ENCODE measurements at places on chromosomes 5 and 9.

- peak overlapping the region; percentile 52 for H3K4me3 ChIP-seq
- DNase-seq: no peak
- H3K27ac ChIP-seq: peak overlapping the region; percentile 98
- peaks cover 18% of the 10 kb centered on the region for H3K4me1 ChIP-seq
Measured at GRCh38 chr9:134301387-134302129, 24.7 kb upstream of the RXRA start.

GRCh38 chr5:126414874-126415502 lies 8.2 kb upstream of the GRAMD2B start:
- peaks cover 52% of the 10 kb centered on the region for H3K27me3 ChIP-seq
- H3K4me1 ChIP-seq: no peaks in the 10 kb centered on the region
- no peak overlapping the region for H3K4me3 ChIP-seq
- no peak overlapping the region for H3K27ac ChIP-seq

DNA sequence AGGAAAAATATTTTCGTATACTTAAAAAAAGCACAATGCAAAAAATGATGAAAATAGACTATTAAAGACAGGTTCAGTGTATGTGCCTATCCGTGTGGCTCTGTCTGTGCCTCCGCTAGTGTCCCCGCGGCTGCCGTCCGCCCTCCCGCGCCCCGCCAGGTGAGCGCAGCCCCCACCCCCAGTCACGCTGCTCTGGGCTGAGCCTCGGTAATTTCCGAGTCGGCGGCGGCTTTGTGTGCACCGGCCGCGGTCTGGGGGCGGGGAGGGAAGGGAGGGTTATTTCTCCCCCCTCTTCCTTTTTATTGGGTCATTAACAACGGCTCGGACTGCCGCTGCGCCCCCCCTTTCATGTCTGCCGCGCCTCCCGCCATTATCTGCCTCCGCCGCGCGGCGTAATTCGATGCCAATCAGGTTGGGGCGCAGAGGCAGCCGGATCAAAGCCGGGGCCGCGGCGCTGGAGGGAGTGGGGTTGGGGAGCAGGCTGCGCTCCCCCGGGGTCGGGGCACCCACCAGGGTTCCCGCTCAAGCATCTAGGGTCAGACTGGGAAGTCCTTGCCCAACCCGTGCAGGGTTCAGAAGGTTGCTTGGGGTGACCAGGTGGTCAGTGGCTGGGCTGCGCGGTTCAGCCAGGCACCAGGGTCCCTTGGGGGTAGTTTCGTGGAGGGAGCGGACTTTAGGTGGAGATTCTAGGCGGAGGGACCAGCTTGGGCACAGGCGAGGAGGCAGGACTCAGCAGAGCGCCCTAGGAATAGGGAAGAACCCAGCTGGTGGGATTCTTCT lies 39.5 kb upstream of the PSD2 start:
- peaks cover 29% of the 10 kb centered on the region for H3K27me3 ChIP-seq
- peaks cover 16% of the 10 kb centered on the region for H3K4me1 ChIP-seq
- peaks cover 8% of the 10 kb centered on the region for H3K36me3 ChIP-seq
- peak overlapping the region; percentile 61 for H3K4me3 ChIP-seq

GRCh38 chr5:133387091-133387490 lies 225.2 kb downstream of the FSTL4 start:
- H3K4me3 ChIP-seq: no peak overlapping the region
- no peak overlapping the region for H3K27ac ChIP-seq
- peaks cover 6% of the 10 kb centered on the region for H3K4me1 ChIP-seq
- no peak for DNase-seq
- H3K27me3 ChIP-seq: peaks cover 71% of the 10 kb centered on the region

DNA sequence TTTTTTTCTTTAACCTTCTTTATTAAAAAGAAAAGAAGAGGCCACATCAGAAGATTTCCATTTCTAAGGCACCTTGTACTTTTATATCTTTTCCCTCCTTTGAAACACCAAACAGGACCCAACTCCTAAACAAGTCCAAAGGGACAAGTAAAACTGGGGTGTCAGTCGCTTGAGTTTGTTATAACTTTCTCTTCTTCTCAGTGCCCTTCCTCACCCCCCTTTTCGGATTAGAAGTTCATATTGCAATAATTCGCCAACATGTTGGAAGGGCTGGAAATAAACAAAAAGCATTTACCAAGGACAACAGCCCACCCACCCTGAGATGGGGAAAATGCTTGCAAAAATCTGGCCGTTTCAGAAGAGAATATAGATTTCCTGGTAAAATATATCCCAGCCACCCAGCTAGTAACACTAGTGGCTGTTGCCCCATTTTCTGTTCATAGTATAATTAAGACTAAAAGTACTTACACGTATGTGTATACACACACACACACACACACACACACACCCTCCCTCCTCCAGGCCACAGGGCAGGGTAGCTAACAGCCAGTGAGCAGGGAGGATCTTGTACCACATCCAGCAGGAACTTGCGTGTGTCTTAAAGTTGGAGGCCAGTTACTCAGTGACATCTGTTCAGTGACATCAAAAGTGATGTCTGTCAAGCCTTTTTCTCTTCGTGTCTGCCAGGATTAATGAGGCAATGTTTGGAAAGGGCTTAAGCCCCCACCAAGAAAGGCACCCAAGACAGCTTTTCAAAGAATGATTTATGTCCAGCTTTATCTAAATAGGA lies 149.1 kb upstream of the KLF4 start:
- peaks cover 41% of the 10 kb centered on the region for H3K27me3 ChIP-seq
- no peaks in the 10 kb centered on the region for H3K36me3 ChIP-seq
- no peak overlapping the region for H3K4me3 ChIP-seq
- H3K27ac ChIP-seq: no peak overlapping the region
- peaks cover 8% of the 10 kb centered on the region for H3K4me1 ChIP-seq

DNA sequence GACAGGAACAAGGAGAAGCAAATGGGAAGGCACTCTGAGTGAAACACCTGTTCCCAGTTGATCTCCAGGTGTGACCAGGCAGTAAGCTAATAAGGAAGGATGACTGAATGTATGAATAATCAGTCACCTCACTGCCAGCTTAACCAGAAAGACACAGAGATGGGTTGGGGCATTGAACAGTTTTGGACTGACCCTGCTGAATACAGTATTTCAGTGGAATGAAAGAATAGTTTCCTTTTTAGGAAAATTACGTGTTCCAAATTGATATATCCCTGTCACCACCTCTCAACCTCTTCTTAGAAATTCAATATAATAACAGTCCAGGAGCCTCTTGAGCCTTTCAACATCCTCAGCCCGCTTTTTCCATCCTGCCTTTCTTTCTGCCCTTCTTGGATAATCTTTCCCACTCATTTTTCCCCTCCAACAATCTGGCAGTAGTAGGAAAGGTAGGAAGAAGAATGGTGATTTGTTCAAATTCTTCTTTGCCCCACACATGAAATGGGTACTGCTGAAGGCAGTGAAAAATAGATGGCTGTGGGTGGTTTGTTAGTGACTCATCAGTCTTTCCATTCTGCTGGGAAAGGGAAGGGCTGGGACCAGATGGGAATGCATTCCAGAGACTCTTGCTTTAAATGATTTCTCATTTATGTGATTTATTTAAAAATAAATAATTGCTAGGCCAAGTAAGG lies 117.9 kb downstream of the ZSWIM6 start:
- no peak overlapping the region for H3K4me3 ChIP-seq
- no peak overlapping the region for H3K27ac ChIP-seq
- peaks cover 2% of the 10 kb centered on the region for H3K36me3 ChIP-seq
- no peak for DNase-seq
- H3K27me3 ChIP-seq: no peaks in the 10 kb centered on the region

Data from central memory CD8-positive, alpha-beta T cell (primary cell).